ENCODE measurements at places on chromosomes 5 and 9.

GRCh38 chr5:72378639-72379289 lies 58.6 kb downstream of the PTCD2 start:
- peak; percentile 63 for DNase-seq

GRCh38 chr9:33024126-33024965 lies 727 bp upstream of the DNAJA1 start:
- DNase-seq = no peak

- DNase-seq = no peak
Observed at GRCh38 chr5:148125641-148126040, 42.7 kb upstream of the SPINK14 start.

- no peak for DNase-seq
Observed at GRCh38 chr9:13746876-13747275, 467.4 kb upstream of the MPDZ start.

DNA sequence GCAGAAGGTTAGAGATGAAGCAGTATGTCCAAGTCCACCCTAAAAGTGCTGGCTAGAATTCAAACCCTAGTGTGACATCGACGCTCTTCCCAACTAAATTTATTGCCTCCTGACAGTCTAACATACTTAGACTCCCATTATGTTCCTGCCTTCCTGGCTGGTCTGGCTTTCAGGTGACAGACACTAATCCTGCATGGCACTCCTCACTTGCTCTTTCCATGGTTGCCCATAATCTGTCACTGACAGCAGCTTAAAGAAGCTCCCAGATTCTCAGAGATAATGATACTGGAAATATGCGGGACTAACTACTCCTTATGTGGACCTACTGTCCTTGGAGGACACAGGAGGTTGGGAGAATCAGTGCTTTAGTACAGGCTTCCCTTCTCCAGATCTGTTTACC lies 41.7 kb upstream of the HTR1A start:
- DNase-seq = no peak

GRCh38 chr5:38742821-38743220 lies 103.0 kb upstream of the OSMR start:
- no peak for DNase-seq

GRCh38 chr5:176774216-176775171 lies 35.9 kb upstream of the UNC5A start:
- DNase-seq = no peak

DNA sequence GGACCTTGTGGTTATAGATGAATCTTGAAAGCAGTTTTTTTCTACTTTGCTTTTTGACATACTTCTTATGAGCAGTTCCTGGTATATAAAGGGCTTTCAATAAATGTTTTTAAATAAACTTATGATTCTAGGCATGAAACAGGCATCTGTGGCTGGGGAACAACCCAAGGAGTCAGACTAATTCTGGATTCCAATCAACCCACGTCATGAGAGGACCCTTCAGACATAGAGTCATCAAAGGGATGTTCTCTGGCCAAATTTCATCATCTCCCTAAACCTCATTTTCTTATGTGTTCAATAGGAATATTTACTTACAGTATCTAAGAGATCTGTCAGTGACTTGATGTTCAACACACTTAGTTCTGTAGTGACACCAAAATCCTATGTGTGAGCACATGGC lies 243.8 kb upstream of the ZNF462 start:
- DNase-seq = no peak

DNA sequence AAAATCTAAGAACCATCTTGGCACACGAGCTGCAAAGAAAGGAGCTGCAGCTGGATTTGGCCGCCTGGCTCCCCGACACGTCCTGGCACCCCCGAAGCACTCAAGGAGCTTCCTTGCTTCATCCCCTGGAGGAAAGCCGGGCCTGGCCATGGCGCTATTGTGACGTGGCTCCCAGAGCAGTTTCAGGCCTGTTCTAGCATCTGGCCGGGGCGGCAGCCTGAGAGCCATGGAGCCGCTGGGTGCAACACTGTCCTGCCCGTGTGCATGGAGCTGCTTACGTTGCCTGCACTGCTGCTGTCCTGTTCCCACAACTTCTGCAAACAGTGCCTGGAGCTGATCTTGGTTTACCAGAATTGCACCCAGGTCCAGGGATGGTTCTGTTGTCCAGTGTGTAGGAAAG lies 63.5 kb downstream of the PTPDC1 start:
- DNase-seq = no peak

DNA sequence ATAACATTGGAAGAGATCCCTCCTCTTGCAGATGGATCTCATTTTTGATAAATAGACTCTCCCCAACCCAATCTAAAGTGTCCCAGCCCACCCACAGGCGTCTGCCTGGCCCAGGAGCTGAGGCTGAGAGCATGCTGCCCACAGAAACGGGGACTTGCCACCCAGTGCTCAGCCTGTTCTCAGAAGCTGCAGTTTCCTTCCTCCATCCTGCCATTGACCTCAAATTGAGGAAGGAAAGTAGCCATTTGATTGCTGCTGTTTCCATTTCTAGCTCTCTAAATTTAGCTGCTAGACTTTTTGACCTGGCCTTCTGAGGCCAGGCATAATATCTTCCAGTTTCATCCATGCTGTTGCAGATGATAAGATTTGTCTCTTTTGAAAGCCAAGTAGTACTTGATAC lies 31.1 kb upstream of the FRMD3 start:
- DNase-seq = no peak

GRCh38 chr5:76690704-76691466 lies 25.0 kb upstream of the F2R start:
- peak; percentile 63 for DNase-seq

DNA sequence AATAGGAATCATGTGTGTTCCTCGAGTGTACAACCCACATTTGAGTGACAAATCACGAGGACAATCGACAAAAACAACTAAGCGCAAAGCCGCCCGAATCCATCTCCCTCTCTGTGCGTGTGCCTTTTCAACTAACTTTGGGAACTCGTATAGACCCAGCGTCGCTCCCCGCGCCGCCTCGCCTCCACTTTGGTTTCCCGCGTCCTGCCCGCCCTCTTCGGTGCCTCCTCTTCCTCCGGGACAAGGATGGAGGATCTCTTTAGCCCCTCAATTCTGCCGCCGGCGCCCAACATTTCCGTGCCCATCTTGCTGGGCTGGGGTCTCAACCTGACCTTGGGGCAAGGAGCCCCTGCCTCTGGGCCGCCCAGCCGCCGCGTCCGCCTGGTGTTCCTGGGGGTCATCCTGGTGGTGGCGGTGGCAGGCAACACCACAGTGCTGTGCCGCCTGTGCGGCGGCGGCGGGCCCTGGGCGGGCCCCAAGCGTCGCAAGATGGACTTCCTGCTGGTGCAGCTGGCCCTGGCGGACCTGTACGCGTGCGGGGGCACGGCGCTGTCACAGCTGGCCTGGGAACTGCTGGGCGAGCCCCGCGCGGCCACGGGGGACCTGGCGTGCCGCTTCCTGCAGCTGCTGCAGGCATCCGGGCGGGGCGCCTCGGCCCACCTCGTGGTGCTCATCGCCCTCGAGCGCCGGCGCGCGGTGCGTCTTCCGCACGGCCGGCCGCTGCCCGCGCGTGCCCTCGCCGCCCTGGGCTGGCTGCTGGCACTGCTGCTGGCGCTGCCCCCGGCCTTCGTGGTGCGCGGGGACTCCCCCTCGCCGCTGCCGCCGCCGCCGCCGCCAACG lies at the start of gene GPR150:
Gene GPR150 (plus strand): TSS at position 58 of the 840 bp plus-strand sequence. CDS start 189 bp downstream, at position 247.
- peak; percentile 60 for DNase-seq

DNA sequence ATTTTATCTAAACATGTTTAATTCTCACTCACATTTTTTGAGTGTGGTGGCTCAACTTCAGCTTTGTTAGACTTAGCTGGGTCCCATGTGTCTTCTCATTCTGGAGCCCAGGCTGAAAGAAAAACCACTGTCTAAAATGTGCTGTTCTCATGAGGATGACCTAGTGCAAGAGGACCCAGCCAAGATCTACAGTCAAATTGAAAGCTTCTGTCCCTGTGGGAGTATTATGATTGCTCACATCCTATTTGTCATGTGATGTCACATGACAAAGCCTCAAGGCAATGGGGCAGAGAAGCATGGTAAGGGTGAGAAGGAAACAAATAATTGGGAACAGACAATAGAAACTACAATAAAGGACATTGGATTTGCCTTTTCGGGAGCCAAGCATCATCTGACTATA lies 113.4 kb upstream of the ASTN2 start:
- no peak for DNase-seq

DNA sequence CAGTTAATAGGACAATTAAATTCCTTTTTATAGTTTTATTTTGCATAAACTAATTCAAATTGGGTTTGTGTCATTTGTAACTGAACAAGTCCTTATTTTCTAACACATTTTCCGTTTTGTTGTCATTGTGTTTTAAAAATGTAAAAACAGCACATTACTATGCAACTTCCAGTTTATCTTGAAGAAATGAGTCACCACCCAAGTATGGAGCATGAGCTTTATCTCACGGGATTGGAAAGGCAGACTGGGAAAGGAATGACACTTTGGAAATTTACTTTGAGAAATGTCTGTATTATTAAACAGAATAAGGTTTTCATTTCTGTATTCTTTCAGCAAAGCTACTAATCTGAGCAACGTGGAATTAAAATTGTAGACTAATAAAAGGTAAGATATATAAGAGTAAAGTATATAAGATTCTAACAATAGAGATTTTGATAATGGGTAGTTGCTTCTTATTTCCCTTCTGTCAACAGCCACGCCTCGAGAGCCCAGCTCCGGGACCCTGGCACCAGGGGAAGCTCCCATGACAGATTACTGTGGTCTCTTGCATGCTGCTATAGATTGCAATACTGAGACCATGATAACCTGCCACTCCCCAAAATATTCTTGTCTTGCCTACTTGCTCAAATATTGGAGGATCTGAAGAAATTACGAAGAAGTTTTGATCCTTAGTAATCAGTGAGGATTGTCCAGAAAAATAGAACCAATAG lies 433.1 kb downstream of the CHSY3 start:
- peak; percentile 14 for DNase-seq

- no peak for DNase-seq
Observed at GRCh38 chr9:137354153-137354844, 52.2 kb upstream of the NRARP start.

DNA sequence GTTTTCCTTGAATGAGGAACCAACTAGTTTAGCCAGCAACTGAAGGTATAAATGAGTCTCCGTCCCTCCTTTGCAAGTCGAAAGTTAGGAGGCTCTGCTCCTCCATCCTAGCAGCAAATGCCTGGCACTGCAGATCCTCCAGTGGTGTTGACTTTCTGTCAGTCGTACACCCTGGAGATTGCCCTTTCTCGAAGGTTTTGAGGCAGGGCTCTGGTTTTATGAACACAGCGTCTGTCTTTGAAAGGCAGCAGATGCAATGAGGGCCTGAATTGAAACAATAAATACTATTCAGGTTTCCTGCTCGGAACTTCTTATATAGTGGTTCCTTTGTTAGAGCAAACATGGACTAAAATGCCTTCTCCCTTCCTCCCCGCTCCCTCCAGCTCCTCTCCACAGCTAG lies 284.0 kb downstream of the TMEM38B start:
- no peak for DNase-seq
